ENCODE measurements at places on chromosomes 1 and 21.
A peak's percentile ranks its signal among the peaks of the same experiment; 100 is the strongest.

DNA sequence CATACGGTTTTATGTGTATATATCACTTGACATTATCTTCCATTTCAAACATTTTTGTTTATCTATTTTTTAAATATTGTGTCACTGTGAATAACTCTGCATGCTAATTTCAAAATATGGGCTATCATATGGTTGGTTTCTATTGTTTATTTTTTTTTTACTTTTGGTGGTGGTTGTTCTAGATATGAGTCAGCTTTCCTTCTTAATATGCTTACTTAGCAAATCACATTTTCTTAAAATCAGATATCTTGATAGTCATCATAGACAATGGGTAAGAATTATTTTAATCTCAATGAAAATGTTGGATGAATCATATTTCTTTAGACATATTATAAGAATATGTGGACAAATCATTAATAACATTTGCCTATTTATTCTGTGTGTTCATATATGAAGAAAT, 881.5 kb downstream of the BRINP3 start:
- DNase-seq = no peak

DNA sequence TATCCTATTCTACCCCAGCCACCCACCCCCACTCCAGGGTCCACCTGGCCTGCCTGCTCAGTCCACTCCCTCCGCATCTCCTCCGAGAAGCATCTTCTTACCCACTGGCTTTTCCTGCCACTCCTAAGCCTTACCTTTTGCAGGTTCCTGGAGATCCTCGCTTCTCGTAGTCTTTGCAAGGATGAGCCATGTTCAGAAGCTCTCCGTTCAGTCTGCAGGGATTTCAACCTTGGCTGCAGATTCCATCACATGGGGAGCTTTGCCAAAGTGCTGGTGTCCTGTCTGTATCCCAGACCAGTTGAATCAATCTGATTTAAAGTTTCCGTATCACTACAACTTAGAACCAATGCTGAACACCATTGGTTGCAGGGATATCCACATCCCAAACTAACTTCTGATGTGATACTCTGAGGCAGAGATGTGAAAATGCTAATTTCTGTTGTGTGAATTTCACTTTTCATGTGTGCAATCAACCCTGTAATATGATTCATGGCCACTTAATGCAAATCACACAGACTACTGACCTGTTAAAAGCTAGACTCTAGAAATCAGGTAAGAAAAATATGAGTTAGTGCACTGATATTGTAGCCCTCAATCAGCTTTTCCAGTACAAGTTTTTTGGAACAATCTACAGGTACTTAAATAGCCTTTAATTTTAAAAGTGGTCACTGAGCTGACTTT, 61.9 kb downstream of the CAPN2 start:
- DNase-seq = no peak

- no peak for DNase-seq
These were observed 8.2 kb downstream of the CEP170 start for GRCh38 chr1:243246916-243247315.

- no peak for DNase-seq
These were observed 140.3 kb upstream of the ATP1B1 start for GRCh38 chr1:168966217-168966616.

DNA sequence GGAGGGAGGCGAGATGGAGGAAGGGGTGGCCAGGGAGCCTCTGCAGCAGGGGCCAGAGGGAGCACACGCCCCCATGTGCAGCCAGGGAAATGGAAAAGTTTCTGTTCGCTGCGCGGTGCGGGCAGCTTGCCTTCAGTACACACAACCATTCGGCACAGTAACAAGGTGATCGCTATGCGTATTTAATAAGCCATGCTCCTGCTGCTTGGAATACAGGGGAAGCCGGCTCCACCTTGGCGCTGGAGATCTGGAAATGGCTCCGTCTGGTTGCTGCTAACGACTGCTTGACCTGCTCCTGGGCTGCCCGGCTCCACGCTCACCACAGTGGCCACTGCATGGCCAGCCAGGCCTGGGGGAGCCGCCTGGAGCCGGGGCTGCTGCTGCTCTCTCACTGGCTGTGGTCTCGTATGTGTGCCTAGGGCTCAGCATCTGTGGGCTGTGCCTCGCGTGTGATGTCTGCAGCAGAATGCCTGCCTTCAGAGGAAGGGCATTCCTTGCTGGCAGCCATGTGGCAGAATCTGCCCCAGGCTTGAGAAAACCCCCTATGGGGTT, 86.4 kb upstream of the ACTL8 start:
- DNase-seq = no peak

- no peak for DNase-seq
These were observed 212.8 kb downstream of the FOXD2 start for GRCh38 chr1:47650611-47651010.

DNA sequence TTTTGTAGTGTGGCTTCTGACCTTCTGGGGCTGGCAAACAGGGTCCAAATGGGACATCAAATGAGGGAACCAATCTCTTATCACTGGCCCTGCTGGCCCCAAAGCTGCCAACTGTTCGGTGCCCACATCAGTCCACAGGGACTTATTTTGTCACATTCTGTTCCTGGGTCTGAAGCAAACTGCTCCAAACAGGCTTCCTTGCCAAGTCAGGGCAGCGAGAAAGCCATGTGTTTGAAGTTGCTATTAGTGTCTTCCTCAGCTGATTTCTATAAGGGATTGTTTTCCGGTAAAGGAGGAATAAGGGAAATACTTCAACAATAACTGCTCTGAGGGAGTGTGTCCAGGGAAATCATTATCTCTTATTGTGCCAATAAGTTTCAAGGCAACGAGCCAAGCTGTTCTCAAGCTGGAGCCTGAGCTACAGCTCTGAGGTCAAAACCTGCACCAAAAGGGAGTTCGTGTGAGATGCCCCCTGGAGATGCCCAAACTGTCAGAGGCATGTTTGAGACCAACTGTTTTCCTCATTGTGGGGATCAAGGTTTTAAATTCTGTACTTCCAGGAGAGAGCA, 381.4 kb upstream of the PROX1 start:
- no peak for DNase-seq

DNA sequence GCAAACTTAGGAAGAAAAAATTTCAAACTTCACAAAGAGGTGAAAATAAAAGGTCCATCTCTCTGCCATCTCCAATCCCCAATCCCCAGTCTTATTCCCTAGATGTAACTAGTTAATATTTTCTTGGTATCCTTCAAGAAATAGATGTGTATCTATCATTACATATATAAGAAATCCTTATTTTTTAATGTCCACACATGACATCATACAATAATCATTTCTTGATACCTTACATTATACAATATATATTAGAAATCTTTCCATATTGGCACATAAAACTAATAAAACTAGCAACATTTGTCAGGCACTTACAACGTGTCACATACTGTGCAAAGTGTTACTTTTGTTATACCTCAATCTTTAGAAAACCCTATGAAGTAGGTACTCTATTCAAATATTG, 16.2 kb downstream of the DOCK7 start:
- no peak for DNase-seq

DNA sequence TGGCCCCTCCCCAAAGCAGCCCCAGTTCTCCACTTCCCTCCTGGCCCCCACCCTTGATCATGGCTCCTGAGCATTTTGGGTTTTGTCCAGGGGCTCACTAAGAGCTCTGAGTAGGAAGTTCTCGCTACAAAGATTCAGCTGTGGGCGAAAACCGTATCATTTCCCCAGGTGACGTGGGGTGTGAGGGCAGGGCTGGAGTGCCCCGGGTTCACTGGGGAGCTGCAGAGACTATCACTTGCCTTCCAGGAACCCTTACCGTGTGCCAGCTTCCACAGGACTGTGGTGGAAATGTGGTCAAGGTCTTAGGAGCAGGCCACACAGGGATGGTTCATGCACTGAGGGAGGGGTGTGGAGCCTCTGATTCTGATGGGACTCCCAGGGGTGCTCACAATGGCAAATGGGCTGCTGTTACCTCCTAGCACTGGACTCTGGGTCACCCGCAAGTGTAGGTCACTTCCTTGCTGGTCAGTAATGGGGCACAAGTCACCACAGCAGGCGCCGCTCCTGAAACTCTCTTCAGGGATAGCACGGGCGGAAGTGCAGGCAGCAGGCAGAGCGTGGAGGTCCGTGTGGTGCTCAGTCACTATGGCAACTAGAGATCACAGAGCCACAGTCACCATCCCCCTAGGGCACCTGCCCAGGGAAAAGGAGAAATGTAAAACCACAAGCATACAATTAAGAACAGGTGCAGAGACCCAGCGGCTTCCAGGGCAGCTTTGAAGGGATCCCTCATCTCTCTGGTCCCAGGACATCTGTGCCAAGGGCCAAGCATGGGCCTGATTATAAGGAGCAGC, 35.4 kb downstream of the RSPH1 start:
- peak; percentile 19 for DNase-seq

- DNase-seq = no peak
These were observed 4.1 kb downstream of the PABPC4 start for GRCh38 chr1:39572379-39573096.

DNA sequence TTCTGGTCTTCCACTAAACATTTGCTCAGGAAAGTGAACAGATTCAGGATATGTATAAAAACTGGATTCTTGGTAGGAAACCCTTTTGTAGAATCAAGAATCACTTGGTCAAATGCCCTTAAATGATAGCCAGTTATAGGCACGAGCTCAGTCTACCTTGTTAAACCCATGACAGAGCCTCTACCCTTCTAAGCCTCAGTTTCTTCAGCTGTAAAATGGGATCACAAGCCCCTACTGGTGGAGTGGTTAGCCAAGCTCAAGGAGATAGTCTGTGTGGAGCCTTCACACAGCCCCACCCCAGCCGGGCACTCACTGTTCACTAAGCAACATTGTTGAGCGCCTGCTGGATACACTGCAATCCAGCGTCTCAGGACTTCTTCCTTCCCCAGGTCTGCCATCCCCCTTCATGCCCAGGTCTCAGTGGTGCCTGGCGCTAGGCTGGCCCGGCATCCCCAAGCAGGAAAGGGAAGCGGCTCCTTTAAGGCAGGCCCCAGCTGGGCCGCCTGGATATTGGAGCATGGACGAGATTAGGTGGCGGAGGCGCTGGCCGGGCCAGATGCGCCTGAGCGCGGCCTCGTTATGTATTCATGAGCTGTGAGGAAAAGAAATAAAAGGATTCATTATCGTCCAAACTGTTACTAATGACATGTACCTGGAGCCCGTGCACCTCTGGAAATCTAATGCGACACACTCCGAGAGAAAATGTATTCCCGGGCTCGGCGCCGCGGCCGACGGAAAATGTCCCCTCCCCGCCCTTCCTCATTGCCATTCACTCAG, 75.6 kb downstream of the TAS1R2 start:
- no peak for DNase-seq

- DNase-seq = no peak
These were observed 169.6 kb upstream of the LHX8 start for GRCh38 chr1:74964508-74965102.

- DNase-seq = no peak
These were observed 47.3 kb downstream of the ITGB3BP start for GRCh38 chr1:63475761-63476160.

- DNase-seq = no peak
These were observed 58.5 kb downstream of the UBR4 start for GRCh38 chr1:19151537-19151936.

DNA sequence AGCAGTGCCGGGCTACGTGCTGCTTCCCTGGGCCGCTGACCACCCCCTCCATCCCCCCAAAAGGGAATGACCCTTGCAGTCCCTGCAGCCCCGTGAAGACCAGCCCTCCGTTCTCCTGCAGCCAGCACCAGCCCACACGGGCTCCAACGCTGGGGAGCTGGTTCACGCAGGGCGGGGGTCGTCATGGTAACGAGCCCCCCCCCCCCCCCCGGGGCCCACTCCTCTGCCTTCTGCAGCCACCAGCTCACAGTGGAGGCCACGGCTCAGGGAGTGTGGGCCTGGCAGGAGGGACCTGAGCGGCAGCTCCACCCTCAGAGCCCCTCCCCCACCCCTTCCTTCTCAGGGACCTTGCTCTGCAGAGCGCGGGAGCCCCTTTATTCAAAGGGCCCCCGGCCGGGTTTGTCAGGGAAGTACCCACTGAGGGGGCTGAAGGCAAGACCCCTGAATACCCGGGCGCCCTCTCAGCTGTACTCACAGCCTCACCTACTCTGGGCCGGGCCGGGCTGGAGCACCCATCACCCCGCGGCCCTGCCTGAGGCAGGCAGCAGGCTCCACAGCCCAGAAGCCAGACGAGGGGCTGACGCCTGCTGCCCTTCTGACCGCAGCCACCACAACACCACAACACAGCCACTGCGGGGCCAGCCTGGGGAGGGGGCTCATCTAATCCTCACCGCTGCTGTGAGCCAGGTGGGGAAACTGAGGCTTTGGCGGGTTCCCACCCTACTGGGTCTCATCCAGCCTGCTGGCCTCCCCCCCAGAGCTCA, 12.6 kb downstream of the MEGF6 start:
- DNase-seq = no peak

DNA sequence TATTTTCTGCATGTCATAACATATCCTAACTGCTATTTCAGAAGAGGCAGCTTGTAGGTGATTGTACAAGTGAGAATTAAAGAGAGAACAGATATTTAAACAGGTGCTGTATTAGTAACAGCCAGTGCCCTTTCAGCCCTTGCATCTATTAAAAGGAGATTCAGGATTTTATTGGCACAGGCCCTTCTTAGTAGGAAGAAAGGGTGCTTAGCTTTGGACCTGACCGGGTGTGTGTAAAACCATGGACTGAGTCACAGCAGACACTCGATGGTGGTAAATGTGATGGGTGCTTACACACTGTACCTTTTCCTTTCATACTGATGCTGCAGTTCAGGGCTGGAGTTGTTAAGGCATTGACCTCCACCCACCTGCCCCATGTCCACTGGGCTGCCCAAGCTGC, 12.7 kb upstream of the CD101 start:
- no peak for DNase-seq

- DNase-seq = no peak
These were observed 54.6 kb downstream of the CASQ2 start for GRCh38 chr1:115713906-115714305.

DNA sequence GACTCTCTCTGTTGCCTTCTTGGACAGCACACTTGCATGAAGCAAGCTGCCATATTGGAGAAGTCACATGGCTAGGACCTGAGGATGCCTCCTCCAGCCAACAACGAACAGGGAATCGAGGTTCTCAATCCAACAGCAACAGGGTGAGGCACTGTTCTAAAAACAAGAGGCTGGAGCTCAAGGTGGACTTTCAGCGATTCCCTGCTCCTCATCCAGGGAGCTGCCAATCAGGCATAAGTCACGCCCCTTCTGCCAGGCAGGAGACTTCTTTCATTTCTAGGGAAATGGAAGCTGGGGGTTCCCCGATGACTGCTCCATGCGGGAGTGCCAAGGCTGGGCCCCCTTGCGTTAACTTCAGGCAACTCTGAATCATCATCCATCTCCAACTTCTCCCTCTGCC, 22.7 kb upstream of the IFNAR1 start:
- no peak for DNase-seq

GRCh38 chr1:162335126-162335525, 41.5 kb downstream of the SPATA46 start:
- no peak for DNase-seq

Data from CD4-positive, CD25-positive, alpha-beta regulatory T cell (primary cell).